CD4-positive, alpha-beta T cell treated with Interleukin-15 for 1 hour (primary cell): ENCODE measurements at places on chromosomes 2 and 18.

GRCh38 chr2:72442270-72442669 is 294.6 kb upstream of the CYP26B1 start:
- no peak for DNase-seq

- no peak for DNase-seq
These were observed 39.5 kb downstream of the RNU4ATAC start for GRCh38 chr2:121570036-121570666.

DNA sequence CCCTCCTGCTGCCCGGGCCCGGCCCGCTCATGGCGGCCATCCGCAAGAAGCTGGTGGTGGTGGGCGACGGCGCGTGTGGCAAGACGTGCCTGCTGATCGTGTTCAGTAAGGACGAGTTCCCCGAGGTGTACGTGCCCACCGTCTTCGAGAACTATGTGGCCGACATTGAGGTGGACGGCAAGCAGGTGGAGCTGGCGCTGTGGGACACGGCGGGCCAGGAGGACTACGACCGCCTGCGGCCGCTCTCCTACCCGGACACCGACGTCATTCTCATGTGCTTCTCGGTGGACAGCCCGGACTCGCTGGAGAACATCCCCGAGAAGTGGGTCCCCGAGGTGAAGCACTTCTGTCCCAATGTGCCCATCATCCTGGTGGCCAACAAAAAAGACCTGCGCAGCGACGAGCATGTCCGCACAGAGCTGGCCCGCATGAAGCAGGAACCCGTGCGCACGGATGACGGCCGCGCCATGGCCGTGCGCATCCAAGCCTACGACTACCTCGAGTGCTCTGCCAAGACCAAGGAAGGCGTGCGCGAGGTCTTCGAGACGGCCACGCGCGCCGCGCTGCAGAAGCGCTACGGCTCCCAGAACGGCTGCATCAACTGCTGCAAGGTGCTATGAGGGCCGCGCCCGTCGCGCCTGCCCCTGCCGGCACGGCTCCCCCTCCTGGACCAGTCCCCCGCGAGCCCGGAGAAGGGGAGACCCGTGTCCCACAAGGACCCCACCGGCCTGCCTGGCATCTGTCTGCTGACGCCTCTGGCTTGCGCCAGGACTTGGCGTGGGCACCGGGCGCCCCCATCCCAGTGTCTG is 767 bp downstream of the RHOB start:
- no peak for DNase-seq

DNA sequence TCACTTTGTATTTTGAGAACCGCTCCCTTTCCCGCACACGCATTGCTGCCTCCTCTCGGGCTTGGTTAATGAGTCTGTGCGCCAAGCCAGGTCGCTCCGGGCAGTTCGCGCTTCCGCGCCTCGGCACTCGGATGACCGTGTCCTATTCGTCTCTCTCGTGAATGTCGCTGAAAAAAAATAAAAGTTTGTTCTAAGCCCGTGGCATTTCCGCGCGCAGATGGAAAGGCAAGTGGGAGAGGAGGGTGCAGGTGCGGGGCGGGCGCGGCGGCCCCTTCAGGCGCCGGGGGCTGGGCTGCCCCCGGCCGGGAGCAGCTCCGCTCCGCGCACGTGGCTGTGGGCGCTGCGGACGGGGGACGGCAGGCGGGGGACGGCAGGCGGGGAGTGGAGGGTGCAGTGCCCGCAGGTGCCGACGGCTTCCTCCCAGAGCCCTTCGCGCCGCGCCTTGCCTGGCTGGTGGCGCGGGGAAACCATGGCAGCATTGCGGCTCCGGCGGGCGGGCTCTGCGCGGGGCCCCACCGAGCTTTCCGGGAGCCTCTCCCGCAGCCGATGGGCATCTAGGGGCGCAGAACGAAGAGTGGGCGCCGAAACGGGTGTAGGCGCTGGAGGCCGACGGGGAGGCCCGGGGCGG is 159.6 kb upstream of the SIX2 start:
- DNase-seq: no peak

GRCh38 chr2:130352237-130352636 is 3.6 kb upstream of the PTPN18 start:
- DNase-seq: no peak

DNA sequence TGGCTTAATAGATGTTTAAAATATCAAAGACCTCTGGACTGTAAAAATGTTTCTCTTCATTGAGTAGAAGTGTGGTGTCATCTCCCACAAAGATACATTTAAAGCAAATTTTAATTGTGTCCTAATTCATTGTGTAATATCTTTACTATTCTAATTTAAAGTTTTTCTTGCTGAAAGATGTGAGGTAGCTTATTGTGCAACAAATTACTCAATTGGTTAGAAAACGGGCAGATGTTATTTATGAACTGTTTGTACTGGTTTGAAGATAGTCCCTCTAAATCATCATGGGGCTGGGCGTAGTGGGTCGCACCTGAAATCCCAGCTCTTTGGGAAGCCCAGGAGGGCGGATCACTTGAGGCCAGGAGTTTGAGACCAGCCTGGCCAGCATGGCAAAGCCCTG is 65.3 kb downstream of the CYBRD1 start:
- no peak for DNase-seq
